ENCODE measurements at places on chromosomes 5 and 9.

- DNase-seq: no peak
Observed at GRCh38 chr5:97243353-97243752, 60.3 kb upstream of the RIOK2 start.

DNA sequence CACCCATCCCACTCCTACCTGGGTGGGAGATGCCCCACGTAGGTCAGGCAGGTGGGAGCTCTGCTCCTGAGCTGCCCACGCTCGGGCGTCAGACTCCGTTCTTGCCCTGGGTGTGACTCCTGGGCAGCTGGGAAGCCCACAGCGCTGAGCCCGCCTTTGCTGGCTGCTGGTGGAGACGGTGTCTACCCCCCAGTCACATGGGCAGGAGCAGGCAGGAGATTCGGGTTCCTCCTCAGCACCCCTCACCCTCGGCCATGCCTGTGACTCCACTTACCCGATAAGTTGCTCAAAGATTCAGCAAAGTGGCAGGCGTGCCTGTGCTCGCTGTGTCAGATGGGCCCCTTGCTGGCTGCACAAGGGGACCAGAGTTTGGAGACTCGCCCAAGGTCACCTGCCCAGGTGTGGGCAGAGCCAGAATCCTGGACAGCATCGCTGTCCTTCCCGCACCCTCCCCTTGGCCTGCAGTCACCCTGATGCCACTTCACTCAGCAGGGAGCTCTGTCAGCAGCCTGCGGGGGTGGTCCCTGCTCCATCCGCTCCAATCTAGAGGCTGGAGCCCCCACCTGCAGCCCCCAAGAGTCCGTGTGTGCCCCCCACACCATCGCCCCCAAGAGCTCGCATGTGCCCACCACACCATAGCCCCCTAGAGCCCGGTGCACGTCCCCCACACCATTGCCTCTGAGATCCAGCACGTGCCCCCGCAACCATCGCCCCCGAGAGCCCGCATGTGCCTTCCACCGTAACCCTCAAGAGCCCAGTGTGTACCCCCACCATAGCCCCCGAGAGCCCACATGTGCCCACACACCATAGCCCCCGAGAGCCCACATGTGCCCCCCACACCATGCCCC, 4.2 kb downstream of the LCN1 start:
- no peak for DNase-seq

- DNase-seq: no peak
Observed at GRCh38 chr5:93421987-93422401, 159.0 kb downstream of the NR2F1-AS1 start.

- no peak for DNase-seq
Observed at GRCh38 chr5:126020770-126021169, 402.4 kb upstream of the GRAMD2B start.

DNA sequence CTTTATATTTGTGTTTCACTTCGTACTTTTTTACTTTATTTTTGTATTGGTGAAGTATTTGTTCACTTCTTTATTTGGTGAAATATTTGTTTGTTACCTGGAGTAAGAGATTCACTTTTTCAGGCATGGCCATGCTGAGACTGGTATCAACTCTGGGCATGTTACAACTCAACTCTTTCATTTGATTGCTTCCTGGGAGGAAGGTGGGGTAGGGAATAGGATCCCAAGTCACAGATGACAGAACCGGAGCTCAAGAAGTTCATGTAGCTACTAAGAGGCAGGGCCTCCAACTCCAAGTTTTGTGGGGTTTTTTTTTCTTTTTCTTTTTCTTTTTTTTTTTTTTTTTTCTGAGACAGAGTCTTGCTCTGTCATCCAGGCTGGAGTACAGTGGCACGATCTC, 6.1 kb upstream of the ADGRD2 start:
- DNase-seq: no peak

GRCh38 chr5:149859746-149860145, 84.8 kb downstream of the PDE6A start:
- DNase-seq: no peak

DNA sequence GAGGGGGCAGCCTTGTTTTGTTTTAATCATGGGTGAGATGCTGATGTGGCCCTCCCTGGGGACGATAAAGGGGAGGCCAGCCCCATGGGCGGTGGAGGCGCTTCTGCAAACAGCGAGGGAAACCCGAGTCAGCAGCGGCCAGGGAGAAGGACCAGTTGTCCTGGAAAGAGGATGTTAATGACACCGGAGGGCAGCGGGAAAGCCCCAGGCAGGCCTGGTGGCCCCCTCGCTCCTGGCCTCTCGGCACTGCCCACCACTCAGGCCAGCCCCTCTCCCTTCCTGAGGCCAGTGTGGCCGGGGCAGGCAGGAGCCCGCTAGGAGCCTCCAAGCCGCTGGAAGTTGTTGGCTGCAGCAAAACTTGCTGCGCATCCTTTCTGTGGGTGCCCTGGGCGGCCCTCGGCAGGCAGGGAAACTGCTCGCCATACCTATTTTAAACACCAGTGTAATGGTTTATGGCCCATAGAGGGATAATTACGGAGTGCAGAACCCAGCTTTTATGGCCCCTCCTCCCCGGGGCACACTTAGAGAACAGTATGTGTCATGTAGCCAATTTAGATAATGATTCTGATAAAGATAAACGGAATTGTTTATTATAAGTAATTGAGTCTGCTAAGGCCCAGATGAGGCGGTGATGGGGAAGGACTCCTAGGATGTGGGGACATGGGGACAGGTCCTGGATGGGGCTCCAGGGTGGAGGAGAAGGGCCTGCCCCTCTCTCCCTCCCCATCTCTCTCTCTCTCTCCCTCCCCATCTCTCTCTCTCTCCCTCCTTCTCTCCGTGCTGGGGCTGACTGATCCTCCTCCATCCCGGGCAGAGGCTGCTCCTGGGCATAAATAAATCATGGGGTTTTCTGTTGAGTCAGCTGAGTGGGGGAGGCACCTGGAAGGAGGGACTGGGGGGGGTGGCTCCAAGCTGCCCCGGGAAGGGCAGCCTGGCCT, 36.9 kb downstream of the LMX1B start:
- DNase-seq: no peak
